ENCODE measurements at places on chromosomes 11 and 22.

DNA sequence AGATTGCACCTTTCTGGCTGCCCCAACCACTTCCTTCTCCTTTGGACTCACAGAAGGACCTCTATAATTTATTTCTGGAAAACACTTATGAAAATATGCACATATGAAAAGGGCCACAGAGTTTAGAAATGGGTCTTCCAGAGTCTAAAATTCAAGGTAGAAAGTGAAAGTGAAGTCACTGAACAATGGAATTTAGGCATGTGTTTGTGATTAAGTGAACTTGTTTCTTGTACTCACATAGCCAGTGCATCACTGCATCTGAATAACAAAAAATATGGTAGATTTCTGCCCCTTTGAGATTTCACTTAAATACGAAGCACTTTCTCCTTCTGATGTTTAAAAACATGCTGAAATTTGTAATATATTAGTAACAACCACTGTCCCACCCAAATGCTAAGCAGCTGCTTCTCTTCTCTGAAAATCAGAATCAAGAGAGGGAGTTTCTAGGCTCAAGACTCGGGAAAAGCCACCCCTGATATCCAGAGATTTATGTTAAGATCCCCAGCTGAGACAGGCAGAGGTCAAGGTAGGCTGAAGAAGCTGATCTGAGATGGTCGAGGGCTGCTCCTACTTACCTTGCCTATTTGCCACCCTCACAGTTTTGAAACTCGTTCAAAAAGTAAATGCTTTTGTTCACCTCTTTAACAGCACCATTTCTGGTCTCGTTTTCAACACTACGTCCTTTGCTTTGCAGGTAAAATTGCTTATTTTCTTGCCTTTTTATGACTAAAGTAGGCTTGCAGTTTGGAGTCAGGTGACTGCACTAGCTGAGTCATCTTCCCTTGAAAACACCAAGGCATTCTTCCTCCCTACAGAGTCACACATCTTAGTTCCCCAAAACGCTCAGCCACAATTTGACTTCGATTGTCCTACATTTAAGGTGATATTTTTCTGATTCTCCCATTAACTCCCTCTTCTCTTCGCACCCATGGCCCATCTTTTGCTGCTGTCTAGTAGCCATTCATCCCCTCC lies at the start of gene XKR3:
TSS of gene XKR3 (minus strand) at position 696 of the 972 bp plus-strand sequence. CDS start 17,338 bp downstream, outside the sequence.
- DNase-seq = no peak

- DNase-seq = no peak
Measured at GRCh38 chr22:39939830-39940229, 20.4 kb upstream of the TMA7B start.

GRCh38 chr11:69219991-69220390 lies 64.3 kb downstream of the SMIM38 start:
- DNase-seq = no peak

DNA sequence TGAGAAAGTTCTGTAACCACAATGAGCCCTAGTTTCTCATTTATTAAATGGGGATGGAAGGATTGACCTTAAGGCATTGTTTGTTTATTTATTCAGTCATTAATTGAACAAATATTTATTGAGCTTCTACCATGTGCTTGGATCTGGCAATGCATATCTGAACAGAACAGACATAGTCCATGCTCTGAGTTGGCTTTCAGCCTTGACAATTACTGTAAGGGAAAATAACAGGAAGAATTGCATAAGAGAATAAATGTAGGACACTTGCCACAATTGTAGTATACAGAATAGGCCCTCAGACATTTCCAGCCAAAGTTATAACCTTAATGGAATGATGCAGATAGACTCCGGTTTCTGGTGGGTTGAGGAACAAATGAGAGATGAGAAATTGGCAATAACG lies 160.5 kb upstream of the TTC12 start:
- DNase-seq = no peak

- DNase-seq = no peak
Measured at GRCh38 chr11:41836431-41836830, 377.0 kb upstream of the LRRC4C start.

DNA sequence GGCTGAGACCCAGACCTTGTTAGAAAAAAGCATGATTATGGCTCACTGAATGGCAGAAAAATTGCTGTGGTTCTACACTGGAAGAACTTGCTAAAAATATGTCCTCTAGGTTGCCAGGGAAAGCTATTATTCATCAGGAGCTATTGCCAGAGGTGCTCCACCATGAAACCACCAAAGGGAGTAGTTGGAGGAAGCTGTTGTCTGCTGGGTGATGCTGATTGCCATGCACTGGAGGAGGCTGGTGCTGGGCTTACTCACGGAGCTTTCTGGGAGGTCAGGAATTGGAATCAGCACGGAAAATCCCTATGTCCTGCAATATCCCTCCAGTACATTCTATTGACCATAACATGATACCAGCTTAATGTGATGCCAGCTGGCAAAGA lies 199.6 kb upstream of the ZBED5 start:
- no peak for DNase-seq

Data from non-pigmented ciliary epithelial cell (primary cell).